HepG2 (cell line): ENCODE measurements at places on chromosomes 3 and 15.

DNA sequence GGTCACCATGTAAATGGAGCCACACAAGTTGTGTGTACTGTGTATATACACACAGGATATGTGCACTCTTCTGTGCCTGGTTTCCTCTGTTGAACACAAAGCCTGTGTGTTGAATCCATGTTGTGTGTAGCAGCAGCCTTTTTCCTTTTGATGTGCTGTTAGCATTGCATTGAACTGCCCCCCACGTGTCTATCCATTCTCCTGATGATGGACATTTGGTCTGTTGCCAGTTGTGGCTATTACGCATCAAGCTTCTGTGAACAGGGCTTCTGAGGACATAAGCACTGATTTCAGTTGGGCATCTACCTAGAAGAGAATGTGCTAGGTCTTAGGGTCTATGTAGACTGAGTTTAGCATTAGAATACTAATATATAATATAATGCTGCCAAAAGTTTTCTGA, 77.4 kb downstream of the LSM3 start:
- peak; percentile 33 for DNase-seq

DNA sequence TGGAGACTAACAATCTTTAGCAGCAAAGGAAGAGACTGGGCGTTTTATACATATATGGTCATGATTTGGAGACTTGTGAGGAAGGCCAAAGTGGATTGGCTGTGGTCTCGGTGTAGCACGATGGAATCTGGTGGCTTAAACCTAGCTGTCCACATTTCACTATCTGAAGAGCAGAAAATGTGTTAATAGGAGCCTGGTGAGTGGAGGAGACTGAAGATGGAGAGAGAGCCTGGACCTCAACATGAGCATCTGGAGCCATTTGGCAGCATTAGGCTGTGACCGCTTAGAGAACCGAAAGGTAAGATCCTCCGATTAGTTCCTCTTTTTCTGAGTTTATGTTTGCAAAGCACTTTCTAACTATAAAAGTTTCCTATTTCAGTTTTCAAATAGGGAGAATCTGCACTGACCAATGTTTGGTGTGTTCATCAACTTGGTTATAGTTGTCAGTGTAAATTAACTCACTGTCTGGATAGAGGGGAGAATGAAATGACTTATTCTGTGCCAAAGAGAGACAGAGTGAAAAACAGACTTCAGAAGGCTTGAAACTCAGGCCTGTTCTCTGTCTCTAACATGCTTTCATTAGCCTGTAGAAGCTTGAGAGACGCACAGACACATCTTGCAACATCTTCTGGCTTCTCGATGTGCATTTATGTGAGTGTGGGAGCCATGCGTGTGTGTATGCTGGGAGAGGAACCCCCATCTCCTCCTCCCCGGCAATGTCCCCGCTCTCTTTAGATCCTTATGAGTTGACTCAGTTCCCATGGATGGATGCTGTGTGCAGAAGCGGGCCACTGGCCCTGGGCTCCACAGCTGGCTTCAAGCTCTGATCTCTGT, 244.7 kb upstream of the TBL1XR1 start:
- DNase-seq = no peak

DNA sequence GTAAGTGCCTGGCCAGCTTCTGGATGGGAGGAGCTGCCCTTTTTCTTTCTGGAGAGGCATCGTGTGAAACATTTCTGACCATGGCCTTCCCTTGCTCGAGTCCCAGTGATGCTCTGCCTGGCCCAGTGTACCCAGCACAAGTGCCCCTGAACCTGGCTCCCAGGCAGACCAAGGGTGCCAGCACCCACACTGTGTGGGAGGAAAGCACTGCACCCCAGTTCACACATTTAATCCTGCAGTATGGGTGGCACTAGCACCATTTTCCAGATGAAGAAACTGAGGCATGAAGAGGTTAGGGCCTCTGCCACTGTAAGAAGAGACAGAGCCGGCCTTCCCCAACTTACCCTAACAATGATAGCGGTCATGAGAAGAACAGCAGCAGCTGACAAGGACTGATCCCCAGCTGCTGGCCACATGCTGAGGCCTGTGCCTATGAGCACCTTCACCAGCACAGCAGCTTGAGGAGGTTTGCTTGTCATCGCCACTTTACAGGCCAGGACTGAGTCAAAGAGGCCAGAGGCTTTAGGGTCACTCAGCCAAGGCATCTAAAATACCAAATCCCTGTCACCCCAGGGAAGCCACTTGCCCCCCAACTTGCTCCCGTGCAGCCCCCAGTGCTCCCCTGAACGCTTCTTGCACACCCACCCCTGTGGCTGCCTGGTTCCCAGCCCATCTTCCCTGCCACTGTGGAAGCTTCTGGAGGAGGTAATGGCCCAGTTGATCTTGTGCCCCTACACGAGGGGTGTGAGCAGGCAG, 15.0 kb downstream of the PRR23E start:
- DNase-seq = no peak

DNA sequence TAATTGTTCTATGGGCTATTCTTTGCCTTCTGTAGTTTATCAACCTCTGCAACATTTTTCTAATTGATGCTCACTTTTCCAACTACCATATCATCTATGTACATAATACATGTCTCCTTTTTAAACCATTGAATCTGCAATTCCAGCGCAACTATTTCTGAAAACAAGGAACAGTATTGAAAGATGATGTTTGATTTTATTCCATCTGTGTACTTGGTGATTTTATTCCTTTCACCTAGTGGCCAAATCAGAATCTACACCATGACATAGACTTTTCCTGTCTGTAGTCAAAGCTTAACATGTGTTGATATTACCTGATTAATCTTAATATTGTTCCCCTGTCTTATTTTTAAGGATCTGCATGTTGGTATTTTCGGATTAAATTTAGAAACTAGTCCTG, 13.0 kb downstream of the NKTR start:
- DNase-seq = no peak

DNA sequence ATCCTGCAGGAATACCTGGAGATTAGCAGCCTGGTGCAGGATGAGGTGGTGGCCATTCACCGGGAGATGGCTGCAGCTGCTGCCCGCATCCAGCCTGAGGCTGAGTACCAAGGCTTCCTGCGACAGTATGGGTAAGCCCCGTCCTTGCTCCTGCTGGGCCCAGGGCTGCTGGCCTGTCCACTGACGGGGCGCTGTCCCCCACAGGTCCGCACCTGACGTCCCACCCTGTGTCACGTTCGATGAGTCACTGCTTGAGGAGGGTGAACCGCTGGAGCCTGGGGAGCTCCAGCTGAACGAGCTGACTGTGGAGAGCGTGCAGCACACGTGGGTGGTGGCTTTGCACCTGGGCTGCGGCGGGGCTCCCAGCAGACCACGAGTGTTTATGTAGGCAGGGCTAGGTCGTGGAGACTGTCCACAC, 5.0 kb downstream of the FES start:
- DNase-seq = no peak
